ENCODE measurements at places on chromosomes 7 and 10.

GRCh38 chr10:129057856-129058663 is 409.0 kb upstream of the MGMT start:
- DNase-seq = no peak

DNA sequence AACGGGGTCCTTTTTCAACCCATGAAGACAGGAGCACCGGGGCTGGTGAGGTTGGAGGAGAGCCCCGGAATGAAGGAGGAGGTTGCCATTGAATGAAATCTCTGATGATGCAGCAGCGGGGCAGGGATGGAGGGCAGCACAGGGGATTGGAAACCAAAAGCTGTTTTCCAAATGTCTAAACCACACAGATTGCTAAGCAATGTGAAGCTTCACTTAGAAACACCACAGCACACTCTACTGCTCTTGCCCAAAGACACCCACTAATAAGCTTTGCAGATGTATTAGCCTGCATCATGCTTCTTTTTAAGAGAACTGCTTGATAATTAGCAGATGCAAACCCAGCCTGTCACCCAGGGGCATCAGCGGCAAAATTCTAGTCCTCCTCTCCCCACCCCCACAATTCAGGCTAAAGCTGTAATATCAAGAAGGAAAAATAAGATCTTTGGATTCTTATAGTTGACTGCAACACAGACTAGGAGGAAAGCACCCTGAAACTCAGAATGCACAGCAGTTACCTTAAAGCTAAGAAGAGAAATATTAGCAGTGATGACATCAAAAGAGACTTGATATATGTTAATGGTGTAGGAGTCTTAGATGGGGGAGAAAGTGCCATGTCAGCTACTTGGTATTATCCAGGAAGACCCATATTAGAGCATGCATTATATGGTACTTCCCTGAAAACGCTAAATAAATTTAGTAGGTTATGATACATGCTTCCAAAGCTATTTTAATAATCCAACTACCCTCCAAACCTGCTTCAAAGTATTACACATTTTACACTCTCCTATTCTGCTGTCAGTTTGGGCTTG is 666.7 kb downstream of the KCNMA1 start:
- no peak for DNase-seq

DNA sequence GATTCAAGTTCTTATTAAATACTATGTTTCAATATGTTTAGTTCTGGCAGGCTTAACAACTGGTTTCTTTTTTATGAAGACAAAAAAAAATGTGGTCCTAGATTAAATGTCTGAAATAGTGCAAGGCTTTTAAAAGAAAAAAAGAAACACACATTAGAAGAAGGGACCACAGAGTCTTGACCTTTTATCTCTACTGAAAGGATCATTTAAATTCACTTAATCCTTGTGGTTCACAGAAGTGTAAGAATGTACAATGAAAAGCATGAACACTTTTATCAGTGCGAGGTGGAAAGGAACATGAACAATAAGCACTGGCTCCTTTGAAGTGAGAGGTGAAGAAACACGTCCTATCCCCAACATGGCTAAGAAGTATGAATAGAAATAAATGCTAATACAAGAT is 765.1 kb downstream of the MAGI2 start:
- no peak for DNase-seq

GRCh38 chr7:104998040-104998752 is 15.8 kb upstream of the KMT2E start:
- no peak for DNase-seq

DNA sequence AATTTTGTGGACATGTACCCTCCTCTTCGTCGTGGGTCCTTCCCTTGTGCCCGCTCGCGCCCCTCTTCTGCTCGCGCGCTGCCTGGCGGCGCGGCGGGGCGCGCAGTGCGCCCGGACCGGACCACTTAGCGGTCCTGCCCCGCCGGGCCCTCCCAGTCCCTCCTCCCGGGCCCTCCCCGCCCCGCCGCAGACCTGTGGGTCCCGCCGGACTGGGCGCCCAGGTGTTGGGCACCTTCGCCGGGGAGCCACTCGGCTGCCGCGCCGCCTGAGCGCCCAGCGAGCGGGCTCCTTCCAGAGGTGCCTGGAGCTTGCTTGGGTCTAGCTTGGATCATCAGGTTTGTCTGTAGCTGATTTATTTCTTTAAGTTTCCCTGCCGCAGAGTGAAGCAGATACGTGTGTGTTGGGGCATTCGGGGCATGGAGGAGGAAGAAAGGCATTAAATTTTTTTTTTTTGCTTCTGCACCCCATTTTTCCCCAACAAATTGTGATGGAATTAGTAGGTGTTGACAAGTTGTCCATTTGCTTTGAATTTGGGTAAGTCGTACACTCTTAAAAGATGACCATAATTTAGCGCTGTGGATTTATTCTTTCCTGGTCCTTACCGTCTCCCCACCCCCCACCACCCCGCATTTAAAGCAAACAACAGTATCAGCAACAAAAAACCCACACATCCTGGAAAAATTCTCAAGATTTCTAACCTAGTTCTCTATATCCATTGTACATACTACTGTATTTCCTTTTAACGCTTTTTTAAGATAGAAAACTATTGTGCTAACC is 905 bp downstream of the C1GALT1 start:
- no peak for DNase-seq

DNA sequence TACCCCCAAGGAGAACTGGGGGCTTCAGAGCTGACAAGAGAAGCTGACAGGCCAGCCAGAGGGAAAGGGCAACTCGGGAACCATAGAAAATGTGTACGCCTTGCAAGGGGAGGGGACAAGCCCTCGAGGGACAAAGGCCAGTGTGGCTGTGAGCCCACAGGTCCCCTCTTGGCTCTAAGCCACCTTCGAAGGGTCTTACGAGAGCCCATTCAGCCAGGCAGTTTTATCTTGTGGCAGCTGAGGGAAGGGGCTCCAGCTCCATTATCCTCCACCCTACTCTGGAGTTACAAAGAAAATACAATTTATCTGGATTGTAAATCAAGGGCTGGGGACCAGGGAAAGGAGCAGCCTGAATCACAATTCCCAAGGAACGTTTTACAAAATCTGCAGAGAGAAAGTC is 159.5 kb upstream of the ZMIZ1 start:
- no peak for DNase-seq

GRCh38 chr10:71285180-71285545 is 33.9 kb upstream of the SLC29A3 start:
- DNase-seq = no peak

DNA sequence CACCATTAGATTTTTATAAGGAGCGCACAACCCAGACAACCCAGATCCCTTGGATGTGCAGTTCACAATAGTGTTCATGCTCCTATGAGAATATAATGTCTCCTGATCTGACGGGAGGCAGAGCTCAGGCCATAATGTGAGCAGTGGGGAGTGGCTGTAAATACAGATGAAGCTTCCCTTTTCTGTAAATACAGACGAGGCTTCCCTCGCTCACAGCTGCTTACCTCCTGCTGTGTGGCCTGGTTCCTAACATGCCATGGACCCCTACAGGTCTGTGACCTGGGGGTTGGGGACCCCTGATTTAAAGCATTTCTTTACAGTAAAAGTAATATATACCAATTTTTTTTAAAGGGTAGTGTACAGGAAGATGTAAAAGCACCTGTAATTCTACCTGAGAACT is 33.2 kb downstream of the HELLS start:
- DNase-seq = no peak

GRCh38 chr7:88449410-88449809 is 142.7 kb upstream of the STEAP4 start:
- DNase-seq = no peak
